Liver (tissue), 10 donors: ENCODE measurements at places on chromosomes 7 and 10. TPM values are rescaled to one million over a fixed set of nuclear protein-coding genes. Genes with fewer than 3 reads are reported as not detected.

TRIM73 gene
- total RNA-seq: 1.7 TPM

- DNase-seq: no peak
Measured at GRCh38 chr7:129101746-129102145, 42.8 kb upstream of the TSPAN33 start.

- DNase-seq: no peak
Measured at GRCh38 chr7:108211382-108212201, 81.4 kb upstream of the LAMB4 start.

TMEM225B gene
- 0.17 TPM for total RNA-seq

DNA sequence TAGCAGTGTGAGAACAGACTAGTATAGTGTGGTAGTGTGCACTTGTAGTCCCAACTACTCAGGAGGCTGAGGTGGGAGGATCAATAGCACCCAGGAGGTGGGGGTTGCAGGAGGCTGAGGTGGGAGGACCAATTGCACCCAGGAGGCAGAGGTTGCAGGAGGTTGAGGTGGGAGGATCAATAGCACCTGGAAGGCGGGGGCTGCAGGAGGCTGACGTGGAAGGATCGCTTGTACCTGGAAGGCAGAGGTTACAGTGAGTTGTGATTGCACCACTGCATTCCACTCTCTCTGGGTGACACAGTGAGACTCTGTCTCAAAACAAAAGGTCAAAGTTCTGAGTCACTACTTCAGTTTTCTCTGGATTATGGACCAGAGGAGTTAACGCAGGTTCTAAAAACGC lies 22.6 kb upstream of the DIP2C start:
- DNase-seq: no peak

GRCh38 chr10:15255961-15256360 lies 87.5 kb upstream of the NMT2 start:
- DNase-seq: no peak

GRCh38 chr7:29935111-29935510 lies 54.5 kb downstream of the SCRN1 start:
- no peak for DNase-seq

DNA sequence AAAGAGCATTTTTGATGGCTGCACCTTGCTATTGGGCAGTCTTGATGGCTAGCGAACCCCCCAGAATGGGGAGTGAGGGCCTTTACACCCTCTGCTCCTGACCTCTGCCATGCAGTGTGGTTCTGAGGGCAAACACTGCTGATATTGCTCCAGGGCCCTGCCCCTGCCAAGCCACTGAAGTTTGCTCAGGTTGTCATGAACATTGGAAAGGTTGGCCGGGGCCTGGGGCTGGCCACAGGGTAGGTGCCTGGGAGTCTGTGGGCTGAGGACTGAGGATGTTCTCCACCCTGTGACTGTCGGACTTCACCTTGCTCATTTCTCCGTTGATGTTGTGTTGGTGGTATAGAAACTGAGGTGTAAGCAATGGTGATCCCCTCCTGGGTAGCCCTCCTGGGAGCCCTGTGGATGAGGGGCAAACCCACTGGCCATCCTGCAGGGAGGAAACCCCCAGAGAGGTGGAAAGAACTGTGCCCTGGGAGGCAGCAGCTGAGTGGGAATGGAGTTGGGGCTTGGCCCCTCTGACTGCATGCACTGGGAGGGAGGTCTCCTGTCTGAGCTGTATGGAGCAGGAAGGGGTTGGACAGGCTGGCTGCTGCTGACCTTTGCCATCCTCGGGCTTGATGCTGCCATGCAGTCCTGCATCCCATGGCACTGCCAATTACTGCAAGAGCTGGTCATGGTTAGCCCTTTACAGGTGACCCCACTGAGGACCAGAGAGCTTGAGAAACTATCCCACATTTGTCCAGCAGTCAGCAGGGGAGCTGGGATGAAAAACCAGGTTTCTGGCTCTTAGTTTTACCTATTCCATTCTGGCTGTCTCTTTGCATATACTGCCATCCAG lies 77.1 kb downstream of the SH2D4B start:
- no peak for DNase-seq

GRCh38 chr7:46189255-46189790 lies 268.3 kb upstream of the IGFBP3 start:
- no peak for DNase-seq

GRCh38 chr7:127632276-127632910 lies 14.5 kb upstream of the PAX4 start:
- DNase-seq: no peak

GRCh38 chr10:114821293-114821914 lies at the start of gene FHIP2A:
TSS of gene FHIP2A (plus strand) at chr10:114821780. CDS start at chr10:114822079, 299 bp downstream.
- peak; percentile 89 for DNase-seq

DNA sequence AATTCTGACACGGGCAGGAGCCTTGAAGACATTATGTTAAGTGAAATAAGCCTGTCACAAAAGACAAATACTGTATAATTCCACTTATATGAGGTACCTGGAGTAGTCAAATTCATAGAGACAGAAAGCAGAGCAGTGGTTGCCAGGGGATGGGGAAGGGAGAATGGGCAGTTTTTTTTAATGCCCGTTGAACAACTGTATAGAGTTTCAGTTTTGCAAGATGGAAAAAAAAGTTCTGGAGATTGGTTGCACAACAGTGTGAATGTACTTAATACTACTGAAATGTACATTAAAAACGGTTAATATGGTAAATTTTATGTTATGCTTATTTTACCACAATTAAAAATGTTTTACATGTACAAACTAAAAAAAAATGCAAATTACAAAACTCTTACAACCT lies 63.6 kb upstream of the EFCAB10 start:
- no peak for DNase-seq

DNA sequence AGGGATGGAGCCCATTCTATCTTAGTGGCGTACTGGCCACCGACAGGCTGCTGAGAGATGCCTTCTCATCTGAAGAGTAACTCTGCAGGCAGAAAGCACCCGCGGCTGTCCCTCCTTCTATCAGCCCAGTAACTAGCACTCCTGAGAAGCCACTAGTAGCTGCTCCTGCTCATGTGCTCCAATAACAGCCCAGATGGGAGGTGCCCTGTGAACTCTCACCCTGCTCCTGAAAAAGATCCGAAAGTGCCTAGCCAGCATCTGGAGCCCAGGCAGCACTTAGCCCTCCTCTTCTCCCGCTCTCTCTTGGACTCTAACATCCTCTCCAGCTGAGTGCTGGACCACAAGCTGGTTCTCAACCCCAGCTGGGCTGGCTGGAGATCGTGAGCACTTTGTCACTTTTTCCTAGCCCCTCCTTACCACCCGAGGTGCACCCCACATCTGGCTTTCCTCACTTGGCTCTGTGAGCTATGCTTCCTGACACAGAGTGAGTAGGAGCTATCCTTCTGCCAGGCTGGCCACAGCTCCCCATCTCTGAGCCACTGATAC lies 239.2 kb downstream of the GRID1 start:
- no peak for DNase-seq

DNA sequence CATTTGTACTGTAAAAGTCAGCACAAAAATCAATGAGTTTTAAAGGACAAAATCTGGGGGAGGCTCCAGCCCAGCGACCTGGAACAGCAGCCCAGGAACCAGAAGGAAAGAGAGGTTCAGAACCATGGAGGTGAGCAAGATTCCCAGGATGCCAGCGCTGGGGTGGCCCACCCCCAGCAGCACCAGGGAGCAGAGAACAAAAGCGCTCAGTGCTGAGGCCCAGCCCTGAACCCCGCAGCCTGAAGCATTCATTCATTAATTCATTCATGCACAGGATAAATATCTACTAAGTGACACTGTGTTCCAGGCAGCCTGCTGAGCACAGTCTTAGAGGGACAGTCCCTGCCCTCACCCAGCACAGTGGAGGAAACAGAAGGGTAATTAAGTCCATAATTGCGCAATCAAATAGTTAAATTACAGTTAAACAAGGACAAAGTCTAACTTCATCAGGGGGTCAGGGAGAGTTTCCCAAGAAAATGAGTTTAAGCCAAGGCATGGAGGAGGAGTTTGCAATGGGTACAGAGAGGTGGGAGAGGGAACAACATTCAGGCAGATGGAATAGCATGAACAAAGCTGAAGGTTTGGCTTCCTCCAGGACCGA lies 202.3 kb downstream of the GRID1 start:
- no peak for DNase-seq

ADCYAP1R1 gene
- 0.67 TPM for total RNA-seq

PIP gene
- not detected for total RNA-seq

DNA sequence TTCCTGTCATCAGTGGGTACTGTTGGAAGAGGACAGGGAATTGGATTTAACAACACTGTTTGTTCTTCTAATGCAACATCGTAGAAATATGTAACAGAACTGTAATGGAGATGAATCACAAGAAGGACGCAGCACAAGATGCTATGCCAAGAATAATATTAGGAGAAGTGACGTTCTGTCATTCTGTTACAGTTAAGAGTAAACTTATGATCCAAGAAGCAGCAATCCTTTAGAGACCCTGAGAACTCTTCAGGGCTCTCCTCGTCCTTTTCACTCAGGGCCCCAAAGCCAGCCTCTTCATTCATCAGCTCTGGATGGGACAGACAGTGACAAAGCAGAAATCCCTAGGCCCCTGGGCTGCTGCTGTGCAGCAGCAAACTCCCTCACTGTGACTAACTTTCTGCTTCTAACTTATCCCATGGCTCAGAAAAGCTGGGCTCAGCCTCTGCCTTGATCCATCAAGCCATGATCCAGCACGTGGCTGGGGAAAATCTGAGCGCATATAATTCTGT lies 8.7 kb upstream of the IL6 start:
- no peak for DNase-seq

DNA sequence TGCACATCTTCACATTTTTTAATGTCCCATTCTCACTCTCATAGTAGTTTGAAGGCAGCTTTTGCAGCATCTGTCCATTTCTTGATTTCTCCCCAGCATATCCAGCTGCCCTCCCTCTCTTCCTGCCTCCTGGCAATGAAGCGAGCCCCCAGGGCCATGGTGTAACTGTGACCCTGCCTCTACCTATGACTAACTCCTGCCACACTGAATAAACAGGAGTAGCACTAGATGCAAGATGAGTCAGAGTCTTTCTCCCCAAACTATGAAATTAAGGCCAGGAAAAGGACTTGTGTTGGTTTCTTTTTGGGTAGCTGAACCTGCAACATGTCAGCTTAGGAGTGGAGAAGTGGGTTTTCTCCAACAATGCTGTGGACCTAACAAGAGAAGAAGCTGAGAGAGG lies 329.0 kb downstream of the RNLS start:
- no peak for DNase-seq

NME8 gene
- total RNA-seq: 0.09 TPM
